CD4-positive, alpha-beta T cell treated with Interleukin-17A for 4 hours (primary cell): ENCODE measurements at places on chromosomes 1 and 21.

GRCh38 chr1:51624855-51625254 lies 8.0 kb downstream of the OSBPL9 start:
- DNase-seq: no peak

DNA sequence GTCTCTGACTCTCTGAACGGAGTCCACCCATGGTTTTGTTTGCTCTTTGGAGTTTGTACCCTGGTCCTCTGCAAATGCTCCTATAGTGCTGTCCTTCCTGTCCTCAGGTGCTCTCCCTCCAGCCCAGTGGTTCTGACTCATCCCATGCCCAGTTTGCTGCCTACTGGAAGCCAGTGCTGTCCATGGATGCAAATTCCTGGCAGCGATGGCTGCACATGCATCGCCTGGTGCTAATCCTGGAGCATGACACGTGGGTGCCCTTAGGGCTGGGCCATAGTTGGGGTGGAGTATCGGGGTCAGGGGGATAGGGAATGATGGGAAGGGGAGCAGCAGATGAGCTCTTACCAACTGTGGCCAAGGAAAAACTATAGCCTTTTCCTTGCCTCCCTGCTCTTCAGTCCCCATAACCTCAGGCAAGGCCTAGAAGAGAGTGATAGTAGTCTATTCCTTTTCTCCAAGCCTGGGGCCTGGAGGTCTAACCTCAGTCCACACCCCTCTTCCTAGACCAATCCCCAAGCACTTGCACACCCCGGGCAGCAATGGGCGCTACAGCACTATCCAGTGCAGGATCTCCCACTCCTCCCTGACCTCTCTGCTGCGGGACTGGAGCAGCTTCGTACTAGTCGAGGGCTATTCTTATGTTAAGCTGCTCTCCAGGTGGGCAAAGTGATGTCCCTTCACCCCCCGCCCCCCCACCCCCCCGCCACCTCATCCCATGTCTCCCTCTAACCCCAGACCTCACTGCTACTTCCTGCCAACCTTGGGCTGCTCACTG lies 31.6 kb downstream of the HYI start:
- DNase-seq: no peak

- DNase-seq: no peak
Observed at GRCh38 chr1:15954316-15954715, 21.6 kb downstream of the ZBTB17 start.

- no peak for DNase-seq
Observed at GRCh38 chr1:157574836-157575235, 22.5 kb upstream of the FCRL5 start.

- peak; percentile 86 for DNase-seq
Observed at GRCh38 chr1:159923203-159924024, 1.9 kb downstream of the TAGLN2 start.

- no peak for DNase-seq
Observed at GRCh38 chr1:40803902-40804301, 20.3 kb downstream of the KCNQ4 start.

DNA sequence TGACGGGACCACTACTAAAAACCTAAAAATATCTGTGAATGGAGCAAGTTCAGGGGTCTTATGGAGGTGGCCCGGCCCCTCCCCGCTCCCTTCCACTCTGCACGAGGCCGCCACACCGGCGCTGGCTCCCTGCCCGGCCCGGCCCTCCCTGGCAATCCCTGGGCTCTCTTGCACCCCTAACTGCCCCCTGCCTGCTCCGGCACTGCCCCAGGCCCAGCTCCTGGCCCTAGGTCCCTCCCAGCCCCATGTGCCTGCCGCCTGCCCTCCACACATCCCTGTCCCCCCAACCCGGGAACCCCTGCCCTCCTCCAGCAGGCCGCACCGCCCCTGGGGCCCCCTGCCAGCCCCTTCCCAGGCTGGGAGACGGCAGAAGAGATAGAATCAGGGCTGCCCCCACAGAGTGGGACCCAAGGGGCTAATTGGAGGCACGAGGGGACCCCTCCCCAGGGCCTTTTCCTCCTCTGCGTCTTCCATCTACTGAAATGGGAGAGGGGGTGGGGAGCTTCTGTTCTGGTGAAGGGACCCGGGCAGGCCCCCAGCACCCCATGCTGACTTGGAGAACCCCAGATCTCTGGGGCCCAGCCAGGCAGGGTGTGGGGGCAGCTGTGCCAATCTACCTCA lies 9.3 kb upstream of the CTRC start:
- DNase-seq: no peak

- DNase-seq: no peak
Observed at GRCh38 chr1:109827466-109827865, 63.7 kb upstream of the EPS8L3 start.

DNA sequence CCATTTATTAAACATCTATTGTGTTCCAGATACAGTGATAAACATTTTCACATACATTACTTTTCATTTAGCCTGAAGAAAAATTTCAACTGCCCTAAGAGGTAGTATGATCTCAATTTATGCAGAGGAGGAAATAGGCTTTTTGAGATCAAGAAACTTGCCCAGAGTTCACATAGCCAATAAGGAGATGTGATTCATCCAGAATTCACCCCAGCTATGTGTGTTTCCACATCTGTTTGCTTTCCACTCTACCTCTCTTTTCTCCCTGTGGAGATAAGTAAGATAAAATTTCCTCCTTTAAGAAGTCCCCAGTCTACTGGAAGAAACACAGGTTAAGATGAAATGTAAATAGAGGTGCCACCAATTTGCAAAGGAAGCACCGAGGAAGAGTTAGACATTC lies 199.7 kb upstream of the C8B start:
- no peak for DNase-seq

- DNase-seq: no peak
Observed at GRCh38 chr1:51445351-51446090, 73.5 kb downstream of the EPS15 start.

DNA sequence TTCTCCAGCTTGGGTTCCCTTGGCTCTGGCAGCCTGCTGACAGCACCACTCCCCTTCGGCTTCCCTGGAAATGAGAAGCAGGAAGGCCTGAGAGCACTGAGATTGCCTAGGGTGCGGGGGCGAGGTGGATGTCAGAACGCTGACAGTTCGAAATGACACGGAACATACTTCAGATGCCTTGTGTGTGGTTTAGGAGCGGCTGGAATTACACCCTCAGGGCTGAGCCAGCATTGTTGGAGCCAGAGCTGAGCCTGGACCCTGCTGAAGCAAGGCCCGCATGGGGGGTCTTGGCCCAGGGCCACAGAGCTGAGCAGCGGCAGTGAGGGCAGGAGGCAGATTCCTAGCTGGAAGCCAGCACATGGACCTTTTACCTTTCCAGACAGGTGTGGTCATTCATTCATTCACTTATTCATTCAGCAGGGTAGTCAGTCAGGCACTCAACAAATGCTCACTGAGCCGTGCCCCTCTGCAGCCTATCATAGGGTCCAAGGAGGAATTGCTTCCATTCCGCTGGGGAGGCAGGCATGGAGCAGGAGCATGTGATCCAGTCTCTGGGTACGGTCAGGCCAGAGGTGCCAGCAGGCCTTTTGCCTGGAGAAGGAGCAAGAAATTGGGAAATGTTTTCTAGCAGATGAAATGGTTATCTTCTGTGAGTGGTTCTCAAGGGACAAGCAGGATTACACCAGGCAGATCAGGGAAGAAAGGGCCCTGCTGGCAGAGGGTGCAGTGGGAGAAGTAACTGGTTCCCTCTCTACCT lies 6.6 kb upstream of the FOXE3 start:
- DNase-seq: no peak

- no peak for DNase-seq
Observed at GRCh38 chr1:214236477-214236876, 44.5 kb upstream of the SMYD2 start.

DNA sequence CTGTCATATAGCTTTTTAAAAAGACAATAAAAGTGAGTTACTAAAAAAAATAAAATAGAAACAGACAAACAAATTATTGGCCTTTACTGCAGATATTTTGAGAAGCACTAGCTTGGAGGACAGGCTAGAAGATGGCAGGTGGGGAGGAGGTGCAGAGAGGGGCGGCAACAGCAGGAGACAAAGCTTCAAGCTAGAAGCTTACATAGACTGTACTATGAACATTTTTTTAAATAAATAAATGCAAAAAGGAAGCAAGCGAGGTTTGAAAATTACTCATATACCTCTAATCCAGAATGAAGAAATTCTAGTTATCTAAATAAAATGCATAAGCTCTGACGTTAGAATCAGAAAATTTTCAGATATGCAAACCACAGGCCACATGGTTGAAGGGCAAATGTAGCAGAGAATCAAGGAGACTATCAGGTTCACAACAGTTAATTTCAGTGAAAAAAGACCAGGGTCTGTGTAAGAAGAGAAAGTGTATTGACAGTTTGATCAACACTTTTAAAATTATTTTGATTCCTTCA lies 54.9 kb downstream of the NRIP1 start:
- no peak for DNase-seq

- no peak for DNase-seq
Observed at GRCh38 chr1:33866281-33866680, 2.4 kb downstream of the HMGB4 start.

GRCh38 chr1:15220825-15221431 lies 26.1 kb upstream of the FHAD1 start:
- DNase-seq: no peak

DNA sequence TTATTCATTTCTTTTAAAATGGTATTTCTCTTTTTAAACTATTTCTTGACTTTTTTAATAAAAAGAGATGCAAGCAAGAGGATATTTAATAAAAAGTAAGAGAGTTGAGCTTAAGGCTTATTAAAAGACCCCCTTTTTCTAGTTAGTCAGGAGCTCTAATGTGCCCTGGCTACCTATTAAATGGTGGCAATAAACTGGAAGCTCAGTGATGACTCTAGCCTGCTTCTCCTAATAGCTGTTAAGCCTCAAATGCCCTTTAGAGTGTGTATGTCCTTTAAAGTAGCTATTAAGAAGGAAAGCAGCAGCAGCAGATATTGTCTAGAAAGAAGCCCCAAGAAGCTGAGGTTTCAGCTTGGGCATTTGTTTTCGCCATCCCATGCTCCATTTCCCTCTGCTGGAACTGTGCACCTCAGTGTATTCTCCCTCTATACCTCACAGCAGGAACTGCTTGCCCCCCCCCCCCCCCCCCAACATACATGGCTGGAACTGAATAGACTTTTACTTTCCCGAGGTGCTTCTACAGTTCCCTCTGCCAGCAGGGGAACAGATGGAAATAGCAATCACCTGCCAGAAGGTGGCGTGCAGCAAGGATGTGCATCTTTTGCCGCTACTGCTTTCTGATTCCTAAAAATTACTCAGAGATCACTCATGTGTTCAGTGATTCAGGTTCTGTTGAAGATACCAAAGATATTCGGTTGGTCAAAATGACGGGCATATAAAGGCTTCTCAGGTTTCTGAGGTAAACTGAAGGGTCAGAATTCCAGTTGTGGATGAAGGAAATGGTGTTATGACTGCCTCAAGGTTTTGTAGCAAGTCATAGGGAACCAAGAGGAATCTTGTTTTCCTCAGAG lies 2.5 kb downstream of the RGS4 start:
- peak; percentile 27 for DNase-seq

DNA sequence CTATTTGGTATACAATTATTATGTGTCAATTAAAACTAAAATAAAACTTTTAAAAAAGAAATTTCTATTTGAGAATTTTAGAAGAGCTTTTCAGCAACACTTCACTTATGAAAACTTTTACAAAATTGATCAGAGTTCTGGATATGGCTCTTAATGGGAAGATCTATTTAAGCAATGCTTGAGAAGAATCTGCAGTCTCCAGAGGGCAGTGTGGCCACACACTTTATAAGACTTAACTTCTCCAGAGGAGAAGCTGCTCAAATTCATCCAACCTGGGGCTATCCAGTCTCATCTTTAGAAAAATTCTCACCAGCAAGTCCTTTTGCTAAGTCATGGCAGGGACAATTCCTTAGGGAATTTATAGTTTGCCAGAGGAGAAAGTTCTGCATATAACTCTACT lies 25.2 kb upstream of the AGO1 start:
- DNase-seq: no peak

DNA sequence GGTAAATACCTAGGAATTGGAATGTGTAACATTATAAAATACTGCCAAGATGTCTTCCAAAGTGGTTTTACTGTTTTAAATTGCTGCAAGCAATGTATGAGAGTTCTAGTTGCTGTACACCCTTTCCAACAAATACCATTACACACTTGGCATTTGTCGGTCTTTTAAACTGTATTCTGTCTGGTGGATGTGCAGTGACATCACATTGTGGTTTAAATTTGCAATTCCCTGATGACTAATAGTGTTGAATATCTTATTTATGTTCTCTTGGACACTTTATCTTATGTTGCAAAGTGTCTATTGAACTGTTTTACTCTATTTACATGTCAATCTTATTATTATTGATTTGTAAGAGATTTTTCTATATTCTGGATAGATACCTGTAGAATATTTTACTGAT lies 561.2 kb upstream of the B3GALT2 start:
- no peak for DNase-seq

- no peak for DNase-seq
Observed at GRCh38 chr1:32702599-32703478, at the start of gene SYNC. Gene SYNC, minus strand, starts transcription at chr1:32702770. Its CDS starts 110 bp downstream, at chr1:32702660.

DNA sequence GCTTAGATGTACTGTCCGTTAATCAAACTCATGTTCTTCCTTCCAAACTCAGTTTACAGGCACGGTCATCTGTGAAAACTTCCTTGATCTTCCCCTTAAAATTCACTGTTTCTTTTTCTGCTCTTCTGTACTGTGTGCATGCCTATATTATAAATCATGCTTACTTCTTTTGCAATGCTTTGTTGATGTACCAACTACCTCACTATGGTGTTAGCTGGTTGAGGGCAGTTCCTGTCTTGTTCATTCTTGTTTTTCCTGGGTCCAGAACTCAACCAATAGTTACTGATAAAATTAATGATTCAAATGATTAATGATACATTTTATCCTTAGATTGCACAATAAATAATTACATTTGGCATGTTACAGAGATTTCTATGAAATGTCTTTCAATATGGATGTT lies 163.8 kb downstream of the CHRM3 start:
- no peak for DNase-seq

GRCh38 chr1:230747127-230747730 lies at the start of gene CAPN9:
Gene CAPN9, plus strand, starts transcription at chr1:230747388. Its CDS starts 109 bp downstream, at chr1:230747497.
- DNase-seq: no peak
